ENCODE measurements at places on chromosomes 2 and 18. TPM values are rescaled to one million over a fixed set of nuclear protein-coding genes. Genes with fewer than 3 reads are reported as not detected.

GRCh38 chr18:24763765-24764513 is 303.5 kb downstream of the HRH4 start:
- no peak for DNase-seq
- no peak overlapping the region for H3K27ac ChIP-seq
- H3K36me3 ChIP-seq: no peaks in the 10 kb centered on the region
- no peaks in the 10 kb centered on the region for H3K4me1 ChIP-seq

DNA sequence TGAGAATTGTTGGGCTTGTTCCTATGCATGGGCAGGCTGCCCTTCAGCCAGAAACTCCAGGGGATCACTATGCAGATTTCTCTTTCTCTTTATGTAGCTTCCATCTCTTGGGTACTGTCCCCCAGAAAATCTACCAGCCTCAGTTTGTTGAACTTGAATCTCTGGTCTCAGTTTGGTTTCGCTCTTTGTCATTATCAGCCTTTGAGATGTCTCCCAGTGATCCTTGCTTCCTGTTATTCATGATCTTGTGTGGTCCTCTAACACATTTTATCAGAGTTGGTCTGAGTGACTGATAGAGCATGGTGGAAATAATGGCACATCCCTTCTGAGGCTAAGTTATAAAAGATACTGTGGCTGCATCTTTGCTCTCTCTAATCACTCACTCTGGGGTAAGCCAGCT is 7.8 kb downstream of the TMEM87B start:
- H3K36me3 ChIP-seq: peaks cover 13% of the 10 kb centered on the region
- no peak for DNase-seq
- no peak overlapping the region for H3K27ac ChIP-seq
- no peak overlapping the region for H3K4me3 ChIP-seq

DNA sequence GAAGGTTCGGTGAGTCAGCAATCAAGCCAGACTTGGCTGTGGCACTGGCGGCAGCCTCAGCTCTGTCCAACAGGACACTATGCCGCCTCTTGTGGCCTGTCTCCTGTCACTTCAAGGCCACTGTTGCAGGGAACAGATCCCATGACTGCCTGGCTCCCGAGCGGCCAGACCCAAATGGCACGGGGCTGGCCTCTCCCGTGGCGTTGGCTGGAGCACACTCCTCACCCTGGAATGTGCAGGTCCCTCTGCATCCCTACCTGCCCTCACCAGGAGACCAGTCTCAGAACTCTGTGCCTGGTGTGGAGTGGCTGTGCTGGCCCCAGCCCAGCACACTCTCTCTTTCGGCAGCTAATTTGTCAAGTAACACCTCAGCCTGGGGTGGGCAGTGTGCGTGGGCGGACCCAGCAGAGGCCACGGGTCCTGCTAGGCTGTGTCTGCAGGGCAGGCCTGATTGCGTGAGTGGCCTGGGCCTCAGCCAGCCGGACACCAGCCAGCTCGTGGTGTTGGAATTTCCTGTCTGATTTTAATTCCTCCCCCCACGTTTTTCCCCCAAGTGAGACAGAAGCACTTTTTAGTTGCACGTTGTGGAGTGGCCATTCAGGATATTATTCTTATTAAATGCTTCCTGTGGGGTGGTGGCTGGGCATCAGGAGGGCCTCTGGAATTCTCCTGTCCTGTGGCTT is 179.3 kb downstream of the GLI2 start:
- H3K27me3 ChIP-seq: no peaks in the 10 kb centered on the region
- H3K27ac ChIP-seq: no peak overlapping the region
- no peaks in the 10 kb centered on the region for H3K36me3 ChIP-seq
- H3K4me3 ChIP-seq: no peak overlapping the region
- H3K4me1 ChIP-seq: no peaks in the 10 kb centered on the region

GRCh38 chr2:34320056-34320455 is 721.0 kb upstream of the FAM98A start:
- H3K4me1 ChIP-seq: no peaks in the 10 kb centered on the region
- H3K36me3 ChIP-seq: no peaks in the 10 kb centered on the region
- H3K27ac ChIP-seq: no peak overlapping the region
- H3K4me3 ChIP-seq: no peak overlapping the region

DNA sequence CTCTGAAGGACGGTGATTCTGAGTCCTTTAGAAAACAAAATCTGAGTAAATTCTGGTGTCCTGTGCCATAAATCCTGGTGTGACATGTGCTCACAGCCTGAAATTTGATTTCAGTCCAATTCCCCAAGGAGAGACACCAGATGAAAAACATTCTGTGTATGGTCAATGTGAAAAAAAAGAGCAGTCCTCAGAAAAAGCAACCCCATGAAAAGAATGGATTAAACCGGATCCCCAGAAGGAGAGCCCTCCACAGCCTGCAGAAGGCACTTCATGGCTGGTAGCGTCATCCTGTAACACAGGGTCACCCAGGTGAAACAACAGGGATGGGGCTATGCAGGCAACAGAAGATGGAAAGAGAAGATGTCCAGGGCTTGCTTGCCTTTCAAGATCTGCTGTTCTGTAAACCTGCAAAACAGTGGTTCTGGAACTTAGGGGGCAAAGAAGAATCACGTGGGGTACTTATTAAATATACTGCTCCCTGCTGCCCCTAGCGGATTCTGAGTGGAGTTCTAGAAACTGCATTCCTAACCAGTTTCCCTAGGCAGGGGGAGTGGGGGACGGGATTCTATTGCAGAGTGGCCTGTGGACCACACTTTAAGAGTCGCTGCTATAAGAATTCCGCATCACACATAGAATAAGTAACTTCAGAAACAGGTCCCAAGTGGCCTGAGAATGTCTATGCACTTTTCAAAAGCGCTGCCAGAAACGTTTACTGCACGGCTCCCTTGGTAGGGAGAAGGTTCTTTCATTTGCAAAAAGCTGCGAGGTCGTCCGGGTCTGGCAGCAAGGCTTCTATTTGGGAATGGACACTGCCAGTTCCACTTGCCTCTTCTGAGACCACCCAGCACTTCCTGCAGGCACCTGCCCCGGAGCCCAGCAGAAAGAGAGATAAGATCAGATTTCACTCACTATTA is 118.9 kb upstream of the ARL5A start:
- DNase-seq: peak; percentile 59
- peaks cover 8% of the 10 kb centered on the region for H3K4me1 ChIP-seq
- H3K27me3 ChIP-seq: no peaks in the 10 kb centered on the region
- H3K4me3 ChIP-seq: peak overlapping the region; percentile 15
- no peaks in the 10 kb centered on the region for H3K36me3 ChIP-seq

DNA sequence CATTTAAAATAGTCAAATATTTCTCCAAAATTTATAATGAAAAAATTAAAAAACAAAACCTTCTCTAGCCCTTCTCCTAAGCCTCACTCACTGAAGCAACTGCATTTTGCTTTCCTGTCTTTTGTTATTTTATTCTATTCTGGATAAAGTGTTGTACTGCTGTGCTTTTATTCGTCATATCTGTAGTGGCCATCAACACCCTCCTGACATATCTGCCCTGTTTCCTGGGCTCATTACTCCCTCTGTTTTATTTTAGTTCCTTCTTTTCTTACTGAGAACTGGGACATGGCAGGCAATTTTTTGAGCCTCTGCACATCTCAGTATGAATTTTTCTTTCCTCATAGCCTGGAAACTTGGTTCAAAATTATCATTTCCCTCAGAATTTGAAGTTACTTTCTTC is 224.2 kb downstream of the GULP1 start:
- no peaks in the 10 kb centered on the region for H3K4me1 ChIP-seq
- no peaks in the 10 kb centered on the region for H3K27me3 ChIP-seq
- H3K4me3 ChIP-seq: no peak overlapping the region

GRCh38 chr2:16506366-16506765 is 159.3 kb downstream of the CYRIA start:
- peaks cover 20% of the 10 kb centered on the region for H3K27me3 ChIP-seq
- no peak for DNase-seq
- H3K27ac ChIP-seq: no peak overlapping the region
- H3K36me3 ChIP-seq: no peaks in the 10 kb centered on the region
- no peaks in the 10 kb centered on the region for H3K4me1 ChIP-seq

GRCh38 chr2:21310493-21310892 is 186.7 kb downstream of the TDRD15 start:
- no peak overlapping the region for H3K27ac ChIP-seq
- no peaks in the 10 kb centered on the region for H3K27me3 ChIP-seq
- no peaks in the 10 kb centered on the region for H3K4me1 ChIP-seq
- H3K4me3 ChIP-seq: no peak overlapping the region
- no peak for DNase-seq
- H3K36me3 ChIP-seq: no peaks in the 10 kb centered on the region

Gene ACTG2
- total RNA-seq: not detected

DNA sequence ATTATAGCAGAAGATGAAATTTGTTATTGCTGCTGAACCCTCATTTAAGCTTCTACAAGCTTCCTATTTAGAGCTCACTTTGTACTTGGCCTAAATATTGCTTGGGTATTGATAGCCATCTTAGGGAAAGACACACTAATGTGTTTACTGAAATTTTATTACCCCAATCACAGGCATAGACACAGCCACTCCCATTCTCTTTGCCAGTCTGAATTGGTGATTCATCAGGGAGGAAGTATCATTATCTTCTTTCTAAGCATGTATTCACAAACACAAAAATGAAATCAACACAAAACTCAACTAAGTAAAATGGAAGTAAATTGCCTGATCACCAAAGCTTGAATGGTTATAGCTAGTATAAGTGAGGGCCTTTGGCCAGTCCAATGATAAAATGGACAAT is 666.3 kb downstream of the TSN start:
- H3K4me1 ChIP-seq: no peaks in the 10 kb centered on the region
- H3K4me3 ChIP-seq: no peak overlapping the region
- DNase-seq: no peak

Gene POTEC
- not detected for total RNA-seq

DNA sequence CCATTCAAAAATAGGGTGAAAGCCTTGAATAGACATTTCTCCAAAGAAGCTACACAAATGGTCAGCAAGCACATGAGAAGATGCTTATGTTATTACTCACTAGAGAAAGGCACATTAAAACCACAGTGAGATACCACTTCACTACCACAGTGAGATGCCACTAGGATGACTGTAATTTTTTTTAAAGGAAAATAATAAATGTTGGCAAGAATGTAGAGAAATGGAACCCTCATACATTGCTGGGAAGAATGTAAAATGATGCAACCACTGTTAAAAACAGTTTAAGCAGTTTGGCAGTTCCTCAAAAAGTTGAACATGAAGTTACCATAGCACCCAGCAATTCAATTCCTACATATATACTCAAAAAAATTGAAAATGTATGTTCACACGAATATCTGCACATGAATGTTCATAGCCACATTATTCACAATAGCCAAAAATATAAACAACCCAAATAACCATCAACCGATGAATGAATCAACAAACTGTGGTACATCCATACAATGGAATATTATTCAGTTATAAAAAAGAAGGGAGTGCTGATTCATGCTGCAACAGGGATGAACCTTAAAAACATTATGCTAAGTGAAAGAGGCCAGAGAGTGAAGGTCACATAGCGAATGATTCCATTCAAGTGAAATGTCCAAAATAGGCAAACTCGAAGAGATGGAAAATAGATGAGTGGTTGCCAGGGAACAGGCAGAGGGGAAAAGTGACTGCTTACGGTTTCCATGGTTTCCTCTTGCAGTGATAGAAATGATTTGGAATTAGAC is 156.2 kb upstream of the NDUFV2 start:
- DNase-seq: no peak
- H3K4me1 ChIP-seq: peaks cover 58% of the 10 kb centered on the region
- H3K27me3 ChIP-seq: no peaks in the 10 kb centered on the region
- H3K27ac ChIP-seq: no peak overlapping the region
- H3K36me3 ChIP-seq: no peaks in the 10 kb centered on the region

DNA sequence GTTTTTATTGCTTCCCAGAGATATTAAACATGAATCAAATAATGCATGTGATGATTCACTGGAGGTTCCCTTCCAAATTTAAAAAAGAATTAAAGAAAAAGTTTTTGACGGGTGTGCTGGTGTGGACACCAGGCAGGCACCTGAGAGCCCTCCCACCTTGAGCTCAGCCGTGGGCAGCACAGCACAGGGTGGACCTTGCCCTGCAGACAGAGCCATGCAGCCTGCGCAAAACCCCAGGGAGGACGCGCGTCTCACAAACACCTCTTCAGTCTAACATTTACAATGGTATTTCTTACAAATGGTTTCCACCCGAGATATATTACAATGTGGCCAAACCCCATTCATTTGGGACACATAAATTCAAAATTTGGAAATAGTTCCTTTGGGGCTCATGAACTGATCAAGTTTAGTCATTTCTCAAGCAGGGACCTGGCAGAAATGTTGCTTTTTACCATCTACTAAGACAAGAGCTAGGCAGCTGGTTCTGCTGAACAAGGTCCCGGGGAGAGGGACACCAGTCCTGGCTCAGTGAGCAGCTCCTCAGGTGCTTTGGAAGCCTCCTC is 45.4 kb downstream of the ODC1 start:
- H3K4me3 ChIP-seq: no peak overlapping the region
- peaks cover 40% of the 10 kb centered on the region for H3K4me1 ChIP-seq
- H3K27ac ChIP-seq: no peak overlapping the region

Gene DIPK1C
- not detected for total RNA-seq

DNA sequence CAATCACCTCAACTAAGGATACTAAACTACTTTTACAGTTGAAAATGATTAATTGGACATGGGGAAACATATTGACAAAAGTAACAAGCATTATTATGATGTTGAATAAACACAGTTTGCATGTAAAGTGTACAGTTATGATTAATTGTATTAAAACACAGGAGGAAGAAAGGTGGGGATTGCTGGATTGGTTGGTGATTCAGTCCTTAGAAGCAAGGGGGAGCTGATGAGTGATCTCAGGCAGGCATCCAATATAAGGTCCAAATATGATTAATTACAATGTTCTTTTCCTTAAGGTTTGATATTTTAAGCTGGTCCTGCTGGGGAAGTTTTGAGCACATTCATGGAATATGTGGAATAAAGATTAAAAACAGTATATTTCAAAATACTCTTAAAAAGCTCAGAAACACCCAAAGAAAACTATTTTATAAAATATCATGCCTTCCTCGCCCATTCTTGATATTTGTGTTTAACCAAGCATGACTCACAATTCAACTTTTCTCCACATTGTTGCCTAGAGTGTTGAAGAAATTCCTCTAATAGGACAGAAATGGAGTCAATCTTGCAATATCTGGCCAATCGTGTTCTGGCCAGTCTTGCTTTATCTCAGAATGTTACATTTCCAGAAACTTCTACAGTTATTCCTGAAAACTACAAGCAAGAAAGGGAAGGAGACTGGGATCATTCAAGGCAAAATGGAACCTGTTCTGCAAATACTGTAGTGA is 268.2 kb downstream of the RPIA start:
- no peak overlapping the region for H3K4me3 ChIP-seq
- H3K27me3 ChIP-seq: no peaks in the 10 kb centered on the region
- H3K36me3 ChIP-seq: no peaks in the 10 kb centered on the region
- no peak for DNase-seq

DNA sequence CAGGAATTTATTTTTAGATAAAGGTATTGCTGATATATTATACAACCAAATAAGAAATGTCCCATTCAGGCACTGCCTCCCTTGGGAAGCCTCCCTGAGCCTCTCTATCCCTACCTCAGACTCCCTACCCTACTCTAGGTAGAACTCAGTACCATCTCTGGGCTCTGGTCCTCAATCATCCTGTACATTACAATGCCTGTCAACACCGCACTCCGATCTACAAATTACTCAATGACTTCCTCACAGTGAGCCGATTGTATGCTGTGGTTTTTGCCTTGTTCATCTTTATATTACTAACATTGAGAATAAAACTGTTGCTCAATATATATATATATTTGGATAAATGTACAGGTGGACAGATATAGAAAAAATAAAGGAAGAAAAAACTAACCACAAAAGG is 207.5 kb downstream of the STK39 start:
- no peaks in the 10 kb centered on the region for H3K36me3 ChIP-seq
- no peak overlapping the region for H3K4me3 ChIP-seq
- H3K27ac ChIP-seq: no peak overlapping the region
- DNase-seq: no peak
- H3K27me3 ChIP-seq: no peaks in the 10 kb centered on the region

GRCh38 chr2:37793004-37793403 is 121.6 kb upstream of the CDC42EP3 start:
- H3K4me1 ChIP-seq: peaks cover 2% of the 10 kb centered on the region
- H3K27me3 ChIP-seq: no peaks in the 10 kb centered on the region
- H3K36me3 ChIP-seq: no peaks in the 10 kb centered on the region
- no peak overlapping the region for H3K27ac ChIP-seq

Gene LIMS3
- total RNA-seq: 0.32 TPM

Gene DPYSL5
- not detected for total RNA-seq
